HepG2 (cell line): ENCODE measurements at places on chromosomes 5 and 9.
A peak's percentile ranks its signal among the peaks of the same experiment; 100 is the strongest.

- no peak for DNase-seq
Measured at GRCh38 chr9:97993000-97993399, 9.9 kb downstream of the ANP32B start.

DNA sequence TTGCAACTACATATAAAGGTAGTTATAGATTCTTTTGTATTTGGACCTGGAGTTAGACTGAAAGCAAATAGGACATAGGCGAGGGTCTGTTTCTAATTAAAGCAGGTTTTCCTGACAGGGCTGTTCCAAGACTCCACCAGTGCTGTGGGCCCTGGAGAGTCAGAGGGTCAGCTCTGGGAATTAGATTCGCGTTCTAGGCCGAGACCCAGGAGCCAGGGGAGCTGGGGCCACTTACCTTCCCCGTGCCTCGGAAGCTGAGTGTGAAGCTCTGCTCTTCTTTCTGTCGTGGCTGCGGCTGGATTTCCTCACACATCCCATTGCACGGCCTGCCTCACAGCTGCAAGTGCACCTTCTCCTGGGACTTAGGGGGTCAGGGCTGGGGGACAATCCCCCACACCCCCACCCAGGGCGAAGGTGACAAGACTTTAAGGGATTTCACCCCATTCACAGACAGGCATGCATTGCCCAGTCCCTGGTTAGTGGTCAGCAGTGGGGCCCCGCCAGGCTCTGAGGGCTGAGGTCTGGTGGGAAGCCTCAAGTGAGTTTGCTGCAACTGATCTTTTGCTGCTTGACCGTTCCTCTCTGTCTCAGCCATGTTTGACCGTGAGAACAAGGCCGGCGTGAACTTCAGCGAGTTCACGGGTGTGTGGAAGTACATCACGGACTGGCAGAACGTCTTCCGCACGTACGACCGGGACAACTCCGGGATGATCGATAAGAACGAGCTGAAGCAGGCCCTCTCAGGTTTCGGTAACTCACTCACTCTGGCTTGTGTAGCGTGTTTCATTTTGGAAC is 15.3 kb upstream of the AHRR start:
- no peak for DNase-seq

- DNase-seq, result no peak
Measured at GRCh38 chr9:14346811-14347405, 33.0 kb upstream of the NFIB start.

- no peak for DNase-seq
Measured at GRCh38 chr9:98375138-98375726, 119.8 kb upstream of the TBC1D2 start.

DNA sequence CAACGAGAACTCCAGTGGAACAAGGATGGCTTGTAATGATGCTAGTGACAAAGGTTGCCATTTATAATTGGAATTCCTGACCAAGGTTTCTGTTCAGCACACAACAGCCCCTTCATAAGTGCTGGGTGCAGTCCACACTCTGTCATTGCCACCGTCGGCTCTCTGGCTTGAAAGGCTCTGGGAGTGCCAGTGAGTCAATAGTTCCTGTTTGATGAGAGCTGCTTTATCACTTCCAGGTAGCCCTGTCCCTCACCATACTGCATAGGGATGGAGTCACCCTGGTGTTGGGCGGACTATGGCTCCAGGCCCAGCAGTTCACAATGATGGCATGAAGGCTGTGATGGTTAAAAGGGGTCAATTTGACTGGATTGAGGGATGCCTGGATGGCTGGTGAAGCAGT is 34.6 kb upstream of the SEMA4D start:
- peak; percentile 27 for DNase-seq
